ENCODE measurements at places on chromosomes 7 and 10.
A peak's percentile ranks its signal among the peaks of the same experiment; 100 is the strongest.

DNA sequence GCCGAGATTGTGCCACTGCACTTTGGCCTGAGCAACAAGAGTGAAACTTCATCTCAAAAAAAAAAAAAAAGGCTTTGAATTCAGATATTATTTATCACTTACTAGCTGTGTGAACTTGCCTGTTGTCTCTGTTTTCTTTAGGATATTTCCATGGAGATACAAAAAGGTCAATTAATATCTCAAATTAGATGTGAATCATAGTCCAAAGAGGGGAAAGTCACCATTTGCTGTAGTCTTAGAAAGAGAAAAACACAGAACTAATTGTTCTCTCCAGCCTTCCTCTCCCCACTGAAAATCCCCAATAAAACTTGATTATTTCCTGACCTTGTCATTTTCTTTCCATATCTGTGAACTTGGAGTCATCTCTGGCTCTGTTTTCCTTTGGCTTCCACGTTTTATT is 21.2 kb downstream of the HEPACAM2 start:
- no peak for DNase-seq

DNA sequence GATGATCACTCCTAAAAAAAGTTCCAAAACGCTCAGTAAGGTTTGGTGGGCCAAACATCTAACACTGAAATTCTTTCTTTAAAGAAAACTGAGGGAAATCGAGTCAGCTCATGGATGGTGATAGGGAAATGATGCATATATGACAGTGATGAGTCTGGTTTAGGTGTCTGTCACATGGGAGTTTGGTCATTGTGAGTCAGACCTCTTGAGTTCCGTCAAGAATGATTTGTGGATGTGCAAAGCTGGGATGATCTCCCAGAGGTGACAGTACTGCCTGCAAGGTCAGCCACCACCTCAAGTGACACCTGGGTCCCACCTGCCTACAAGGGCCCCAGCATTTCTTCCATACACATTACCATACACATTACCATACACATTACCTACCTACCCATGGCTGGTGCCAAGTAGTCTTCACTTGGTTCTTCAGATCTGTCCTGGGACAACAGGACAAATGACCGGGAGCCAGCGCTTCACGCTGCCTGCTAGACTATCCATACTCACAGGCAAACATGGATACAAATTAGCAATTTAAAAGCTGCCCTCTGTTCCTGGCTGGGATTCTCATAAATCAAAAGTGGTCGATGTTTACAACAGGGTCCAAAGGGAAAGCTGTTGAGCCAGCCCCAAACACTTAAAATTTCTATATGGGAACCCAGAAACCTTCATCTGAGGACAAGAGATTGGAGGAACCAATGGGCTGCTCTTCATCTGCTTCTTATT is 128.4 kb downstream of the ADAM12 start:
- DNase-seq: no peak

GRCh38 chr7:114901771-114902170 is 20.1 kb upstream of the MDFIC start:
- no peak for DNase-seq

- DNase-seq: no peak
These were observed 164.5 kb upstream of the NPVF start for GRCh38 chr7:25392588-25393338.

DNA sequence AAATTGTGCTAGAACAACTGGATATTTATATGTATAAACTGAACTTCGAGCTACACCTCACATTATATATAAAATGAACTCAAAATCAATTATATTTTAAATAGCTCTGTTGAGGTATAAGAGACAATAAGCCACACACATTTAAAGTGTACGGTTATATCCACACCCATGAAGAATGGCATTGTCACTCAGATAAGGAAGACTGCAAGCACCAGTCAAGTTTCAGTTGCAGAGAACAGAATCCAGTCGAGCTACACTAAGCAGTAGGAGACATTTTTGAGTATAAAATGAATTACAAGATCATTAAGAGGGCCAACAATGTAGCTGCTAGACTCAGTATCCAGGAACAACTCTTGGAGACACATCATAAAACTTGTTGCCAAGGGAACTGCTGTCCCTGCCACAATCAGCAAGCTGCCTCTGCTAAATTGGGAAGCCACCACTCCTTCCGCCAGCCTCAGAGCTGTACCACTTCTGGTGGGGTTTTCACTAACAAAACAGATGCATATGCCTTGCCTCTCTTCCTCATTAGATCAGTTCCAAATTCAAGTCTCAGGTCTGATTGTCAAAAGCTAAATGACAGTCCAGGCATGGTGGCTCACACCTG is 19.6 kb upstream of the GPNMB start:
- peak; percentile 23 for DNase-seq

- DNase-seq: no peak
These were observed 223.3 kb downstream of the MLLT10 start for GRCh38 chr10:21757185-21757901.

- no peak for DNase-seq
These were observed 273.9 kb upstream of the ZNF32 start for GRCh38 chr10:43922335-43923280.

DNA sequence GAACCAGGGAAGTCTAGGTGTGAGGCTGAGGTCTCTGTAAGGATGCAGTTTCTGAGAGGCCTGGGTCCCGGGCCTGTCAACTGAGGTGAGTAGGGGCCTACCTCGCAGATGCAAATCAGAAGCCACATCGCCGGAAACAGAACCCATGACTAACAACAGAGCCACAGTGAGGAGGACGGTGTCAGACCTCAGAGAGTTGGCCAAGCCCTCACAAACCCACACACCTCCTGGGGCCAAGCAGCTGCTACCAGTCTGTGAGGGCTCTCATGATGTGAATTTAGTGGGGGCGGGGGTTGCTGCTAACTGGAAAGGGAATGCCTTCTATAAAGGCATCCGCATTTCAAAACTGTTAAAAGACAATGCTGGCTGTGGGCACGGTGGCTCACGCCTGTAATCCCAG is 103.0 kb downstream of the COBL start:
- DNase-seq: no peak

GRCh38 chr7:82017334-82017943 is 247.6 kb upstream of the HGF start:
- no peak for DNase-seq

- no peak for DNase-seq
These were observed 52.7 kb downstream of the VWDE start for GRCh38 chr7:12350971-12351370.

DNA sequence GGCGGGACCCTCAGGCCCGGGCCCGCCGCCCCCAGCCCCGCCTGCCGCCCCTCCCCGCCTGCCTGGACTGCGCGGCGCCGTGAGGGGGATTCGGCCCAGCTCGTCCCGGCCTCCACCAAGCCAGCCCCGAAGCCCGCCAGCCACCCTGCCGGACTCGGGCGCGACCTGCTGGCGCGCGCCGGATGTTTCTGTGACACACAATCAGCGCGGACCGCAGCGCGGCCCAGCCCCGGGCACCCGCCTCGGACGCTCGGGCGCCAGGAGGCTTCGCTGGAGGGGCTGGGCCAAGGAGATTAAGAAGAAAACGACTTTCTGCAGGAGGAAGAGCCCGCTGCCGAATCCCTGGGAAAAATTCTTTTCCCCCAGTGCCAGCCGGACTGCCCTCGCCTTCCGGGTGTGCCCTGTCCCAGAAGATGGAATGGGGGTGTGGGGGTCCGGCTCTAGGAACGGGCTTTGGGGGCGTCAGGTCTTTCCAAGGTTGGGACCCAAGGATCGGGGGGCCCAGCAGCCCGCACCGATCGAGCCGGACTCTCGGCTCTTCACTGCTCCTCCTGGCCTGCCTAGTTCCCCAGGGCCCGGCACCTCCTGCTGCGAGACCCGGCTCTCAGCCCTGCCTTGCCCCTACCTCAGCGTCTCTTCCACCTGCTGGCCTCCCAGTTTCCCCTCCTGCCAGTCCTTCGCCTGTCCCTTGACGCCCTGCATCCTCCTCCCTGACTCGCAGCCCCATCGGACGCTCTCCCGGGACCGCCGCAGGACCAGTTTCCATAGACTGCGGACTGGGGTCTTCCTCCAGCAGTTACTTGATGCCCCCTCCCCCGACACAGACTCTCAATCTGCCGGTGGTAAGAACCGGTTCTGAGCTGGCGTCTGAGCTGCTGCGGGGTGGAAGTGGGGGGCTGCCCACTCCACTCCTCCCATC is 82.7 kb downstream of the PAX2 start:
- DNase-seq: no peak

DNA sequence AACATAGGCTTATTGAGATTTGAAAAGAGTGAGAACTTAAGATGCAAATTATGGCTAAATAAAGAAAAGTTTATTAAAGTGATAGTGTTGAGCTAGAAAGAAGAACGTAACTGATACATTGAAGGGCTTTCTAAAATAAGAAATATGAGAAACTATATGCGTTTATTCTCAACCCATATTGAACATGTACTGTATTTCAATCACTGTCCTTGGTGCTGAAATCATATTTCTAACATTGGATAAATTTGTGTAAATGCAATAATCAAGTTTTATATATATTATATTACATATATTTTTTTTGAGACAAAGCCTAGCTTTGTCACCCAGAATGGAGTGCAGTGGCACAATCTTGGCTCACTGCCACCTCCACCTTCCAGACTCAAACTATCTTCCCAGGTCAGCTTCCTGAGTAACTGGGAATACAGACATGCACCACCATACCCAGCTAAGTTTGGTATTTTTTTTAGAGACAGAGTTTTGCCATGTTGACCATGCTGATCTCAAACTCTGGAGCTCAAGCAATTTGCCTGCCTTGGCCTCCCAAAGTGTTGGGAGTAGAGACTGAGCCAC is 1065.8 kb downstream of the REEP3 start:
- DNase-seq: no peak

- DNase-seq: no peak
These were observed 27.3 kb upstream of the IFRD1 start for GRCh38 chr7:112422842-112423496.

GRCh38 chr7:139431010-139431409 is 52.5 kb downstream of the KLRG2 start:
- no peak for DNase-seq

DNA sequence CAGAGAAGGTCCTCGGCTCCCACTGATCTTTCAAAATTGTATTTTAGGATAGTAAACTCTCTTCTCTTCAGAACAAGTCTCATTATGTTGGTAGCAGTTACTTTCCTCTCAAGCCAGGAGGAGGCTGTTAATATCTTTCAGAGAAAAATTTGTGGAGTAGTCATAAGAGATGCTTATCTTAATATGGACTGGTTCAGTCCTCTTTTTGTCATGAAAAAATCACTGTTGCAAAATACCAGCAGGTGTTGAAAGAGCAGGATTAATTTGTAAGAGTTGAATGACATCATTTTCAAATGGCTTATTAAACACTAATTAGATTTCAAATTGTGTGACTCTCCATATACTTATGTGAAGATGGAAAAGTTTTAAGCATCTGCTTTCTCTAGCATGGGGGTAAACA is 662.5 kb downstream of the POM121L12 start:
- no peak for DNase-seq

GRCh38 chr10:27695706-27696105 is 49.9 kb downstream of the MKX start:
- no peak for DNase-seq

GRCh38 chr10:3900391-3900790 is 115.4 kb upstream of the KLF6 start:
- no peak for DNase-seq

GRCh38 chr10:57015595-57016318 is 654.7 kb upstream of the ZWINT start:
- DNase-seq: no peak

GRCh38 chr7:100148225-100148558 is 526 bp upstream of the LAMTOR4 start:
- no peak for DNase-seq

DNA sequence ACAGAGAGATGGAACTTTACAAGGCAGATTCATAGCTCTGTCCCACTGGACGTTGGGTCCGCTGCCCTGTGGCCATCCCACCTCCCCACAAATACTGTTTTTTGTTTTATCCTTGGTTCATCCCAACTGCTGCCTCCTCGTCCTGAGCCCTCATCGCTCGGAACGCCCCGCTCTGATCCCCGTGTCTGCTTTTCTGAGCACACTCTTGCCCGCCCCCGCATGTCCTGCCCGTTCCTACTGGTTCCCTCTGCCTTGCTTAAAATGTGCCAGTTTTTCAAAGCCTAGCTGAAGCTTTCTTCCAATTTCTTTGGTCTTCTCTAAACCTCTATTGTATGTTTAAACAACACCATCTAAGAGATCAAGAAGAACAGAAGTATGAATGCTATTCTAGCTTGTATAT is 19.4 kb downstream of the RNF32 start:
- DNase-seq: no peak

DNA sequence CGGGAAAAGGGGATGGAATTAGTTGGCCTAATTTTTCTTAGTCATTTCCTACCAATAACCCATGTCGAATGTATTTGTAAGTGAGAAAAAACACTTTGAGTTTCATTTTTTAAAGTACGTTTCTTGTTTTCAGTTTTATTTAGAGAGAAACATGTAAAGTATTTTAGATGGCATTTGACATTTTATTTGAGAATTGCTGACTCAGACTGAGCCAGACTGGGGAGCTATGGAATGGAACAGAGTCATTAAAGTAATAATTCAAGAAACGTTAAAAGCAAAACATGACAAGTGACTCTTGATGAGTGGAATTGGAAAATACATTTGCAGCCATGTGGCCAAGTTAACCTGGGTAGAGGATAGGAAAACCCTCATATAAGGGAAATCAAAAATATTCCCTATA is 286.1 kb upstream of the NPSR1 start:
- no peak for DNase-seq

DNA sequence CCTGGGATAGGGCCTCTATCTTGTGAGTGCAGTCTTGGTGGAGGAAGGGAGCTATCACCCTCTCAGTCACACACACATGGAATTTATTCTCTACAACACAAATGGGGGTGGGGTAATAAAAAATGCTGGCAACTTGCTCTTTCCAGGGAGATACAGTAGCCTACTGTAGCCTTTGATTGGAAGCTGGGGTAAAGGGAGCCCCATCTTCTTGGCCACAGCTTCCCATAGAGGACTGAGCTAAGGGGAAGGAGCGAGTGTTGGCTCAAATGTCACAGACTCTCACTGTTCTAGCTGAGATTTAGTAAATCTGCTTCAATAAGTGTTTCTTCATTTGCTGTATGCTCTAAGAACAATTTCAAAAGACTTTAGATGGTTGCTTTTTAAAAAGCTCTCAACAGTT is 222.2 kb upstream of the CXCL12 start:
- no peak for DNase-seq

DNA sequence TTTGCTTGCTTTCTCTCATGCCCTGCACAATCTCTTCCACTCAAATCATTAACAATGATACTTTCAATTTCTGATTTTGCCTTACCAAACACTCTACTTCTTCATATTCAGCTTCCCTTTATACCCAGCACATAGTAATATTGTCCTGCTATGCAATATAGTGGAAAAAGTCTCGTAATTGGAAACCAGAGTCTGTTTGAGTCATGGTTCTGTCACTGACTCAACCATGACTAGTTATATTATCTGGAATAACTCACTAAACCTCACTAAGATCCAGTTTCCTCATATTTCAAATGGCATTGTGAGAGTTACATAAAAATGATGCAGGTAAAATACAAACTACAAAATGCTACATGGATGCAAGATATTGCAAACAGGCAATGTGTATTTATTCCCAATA is 98.5 kb upstream of the LRRTM3 start:
- DNase-seq: no peak

GRCh38 chr7:3393862-3394261 is 92.8 kb downstream of the SDK1 start:
- no peak for DNase-seq

All from anterior cingulate cortex (tissue), 58 donors.